ENCODE measurements at places on chromosomes 13 and 19. TPM values are rescaled to one million over a fixed set of nuclear protein-coding genes. Genes with fewer than 3 reads are reported as not detected.

SIRT2 gene
- polyA plus RNA-seq = 98.5 TPM

NUMBL gene
- 36.7 TPM for polyA plus RNA-seq

MAST1 gene
- polyA plus RNA-seq = 0.27 TPM

GNA15 gene
- polyA plus RNA-seq = 2.6 TPM

PALM gene
- polyA plus RNA-seq = 47.0 TPM

SPINT2 gene
- 5.2 TPM for polyA plus RNA-seq
